ENCODE measurements at places on chromosomes 2 and 18.

DNA sequence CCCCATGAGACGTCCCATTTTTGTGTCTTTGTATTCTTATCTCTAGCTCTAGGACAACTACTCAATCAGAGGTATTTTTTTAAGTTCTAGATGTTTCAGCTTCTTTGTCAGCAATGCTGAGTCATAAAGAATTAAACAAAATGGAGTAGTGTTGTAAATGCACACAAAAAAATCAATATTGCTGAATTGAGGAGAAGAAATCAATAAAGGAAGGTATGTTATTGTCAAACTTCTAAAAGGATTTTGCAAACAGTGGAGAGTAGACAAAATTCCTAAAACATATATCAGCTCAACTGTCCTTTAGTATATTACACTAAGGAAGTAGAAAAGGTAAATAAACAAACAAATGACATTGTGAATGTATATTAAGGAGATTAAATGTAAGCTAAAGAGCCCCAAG lies 726.1 kb upstream of the NRXN1 start:
- DNase-seq: no peak

GRCh38 chr2:224039770-224040440 lies 819 bp upstream of the SERPINE2 start:
- no peak for DNase-seq

- no peak for DNase-seq
Measured at GRCh38 chr2:236659758-236660150, 90.1 kb downstream of the ACKR3 start.

- DNase-seq: no peak
Measured at GRCh38 chr2:241030883-241031282, 32.5 kb downstream of the SNED1 start.

DNA sequence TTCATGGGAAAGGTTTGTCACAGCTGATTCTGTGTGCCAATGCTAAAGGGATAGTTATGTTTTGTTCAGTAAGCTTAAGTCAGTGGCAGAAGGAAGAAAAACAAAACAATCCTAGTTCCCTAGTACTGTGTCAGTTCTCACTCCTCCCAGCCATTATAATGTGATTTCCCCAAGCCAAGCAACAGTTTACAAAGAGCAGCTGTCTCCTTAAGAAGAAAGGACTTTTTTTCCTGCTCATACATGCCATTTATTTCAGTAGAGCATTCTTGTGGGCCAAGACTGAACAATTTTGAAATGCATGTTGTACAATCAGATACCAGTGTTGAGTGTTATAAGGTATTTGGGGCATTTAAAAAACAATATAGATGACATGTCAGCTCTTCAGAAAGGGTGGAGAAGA lies 52.1 kb downstream of the NEMP2 start:
- DNase-seq: no peak

DNA sequence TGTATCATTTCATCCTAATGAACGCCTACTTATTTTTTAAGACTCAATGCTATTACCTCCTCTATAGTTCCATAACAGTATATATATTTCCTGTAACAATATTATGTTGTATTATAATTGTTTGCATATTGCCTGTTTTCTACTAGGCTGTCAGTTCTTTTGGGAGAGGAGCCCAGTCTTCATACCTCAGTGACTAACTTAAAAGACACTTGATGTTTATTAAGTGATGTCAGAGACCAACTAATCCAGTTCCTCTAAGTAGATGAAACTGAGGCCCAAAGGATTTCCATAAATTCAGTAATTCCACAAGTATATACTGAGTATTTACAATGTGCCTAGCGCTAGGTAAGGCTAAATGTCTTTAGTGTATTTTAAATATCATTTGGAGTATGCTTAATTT lies 48.9 kb upstream of the AAK1 start:
- no peak for DNase-seq

- DNase-seq: no peak
Measured at GRCh38 chr18:4906856-4907255, 290.2 kb downstream of the AKAIN1 start.

GRCh38 chr2:111686994-111687393 lies 197.0 kb downstream of the ANAPC1 start:
- no peak for DNase-seq

DNA sequence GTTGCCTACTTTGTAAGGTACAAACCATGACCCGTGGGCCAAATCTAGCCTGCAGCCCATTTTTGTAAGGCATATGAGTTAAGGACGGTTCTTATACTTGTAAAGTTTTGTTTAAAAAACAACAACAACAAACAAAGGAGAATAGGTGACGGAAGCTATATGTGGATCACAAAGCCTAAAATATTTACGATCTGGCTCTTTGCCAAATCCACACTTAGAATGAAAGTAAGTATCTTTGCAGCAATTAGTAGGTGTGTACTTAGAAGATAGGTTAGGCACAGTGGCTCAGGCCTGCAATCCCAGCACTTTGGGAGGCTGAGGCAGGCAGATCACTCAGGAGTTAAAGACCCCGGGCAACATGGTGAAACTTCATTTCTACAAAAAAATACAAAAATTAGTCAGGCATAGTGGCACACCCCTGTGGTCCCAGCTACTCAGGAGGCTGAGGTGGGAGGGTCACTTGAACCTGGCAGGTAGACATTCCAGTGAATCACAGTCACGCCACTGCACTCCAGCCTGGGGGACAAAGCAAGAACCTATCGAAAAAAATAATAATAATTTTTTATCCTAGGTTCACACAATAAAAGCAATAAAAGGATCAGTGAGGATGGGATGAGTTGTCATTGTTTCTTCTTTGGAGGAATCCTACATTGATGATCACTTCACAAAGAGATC lies 57.8 kb upstream of the CTAGE1 start:
- no peak for DNase-seq

GRCh38 chr2:238919307-238919706 lies 71.4 kb downstream of the TWIST2 start:
- DNase-seq: no peak

GRCh38 chr2:206480161-206480560 lies 36.8 kb downstream of the ADAM23 start:
- DNase-seq: no peak
